ENCODE measurements at places on chromosomes 5 and 9. TPM values are rescaled to one million over a fixed set of nuclear protein-coding genes. Genes with fewer than 3 reads are reported as not detected.

DNA sequence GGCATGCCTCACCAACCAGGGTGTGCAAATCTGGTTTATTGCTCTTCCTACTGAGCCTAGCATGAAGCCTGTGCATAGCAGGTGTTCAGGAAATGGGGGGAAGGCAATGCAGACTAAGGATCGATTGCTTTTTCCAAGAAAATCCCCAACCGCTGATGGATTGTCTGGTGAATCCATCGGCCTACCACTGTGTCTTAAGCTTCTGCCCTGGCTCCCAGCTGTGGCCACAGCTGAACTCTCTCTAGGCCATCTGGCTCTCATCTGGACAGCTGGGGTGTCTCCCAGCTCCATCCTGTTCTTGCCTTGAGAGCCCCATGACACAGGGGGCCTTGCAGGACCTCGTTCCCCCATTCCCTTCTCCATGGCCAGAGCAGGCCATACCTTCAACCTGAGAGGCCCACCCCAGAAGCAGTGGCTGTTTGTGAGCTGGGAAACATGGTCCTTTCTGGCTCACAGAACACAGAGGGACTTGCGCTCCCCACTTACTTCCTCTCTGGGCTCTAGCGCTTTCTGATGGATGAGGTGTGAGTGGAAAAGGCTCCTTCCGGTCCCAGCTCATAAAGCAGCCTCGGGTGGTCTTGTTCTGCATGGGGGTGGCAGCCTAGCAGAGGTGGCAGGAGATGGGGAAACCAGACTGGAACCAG, 41.8 kb downstream of the COL27A1 start:
- peak; percentile 61 for DNase-seq

Gene FAM78A
- 28.4 TPM for polyA plus RNA-seq

GRCh38 chr9:99894826-99895225, 11.6 kb upstream of the STX17 start:
- no peak for DNase-seq

Gene ZDHHC11B
- 13.4 TPM for polyA plus RNA-seq

Gene FBLL1
- polyA plus RNA-seq, result 1.6 TPM

Measured in muscle of back (tissue), 13 donors.